Stimulated activated CD8-positive, alpha-beta memory T cell treated with anti-CD3 and anti-CD28 coated beads, Interleukin-7, amount 100 ng/mL, for 1 hour (primary cell): ENCODE measurements at places on chromosomes 5 and 9.

GRCh38 chr5:179825655-179826182, 5.0 kb downstream of the SQSTM1 start:
- no peak for DNase-seq

- no peak for DNase-seq
These were observed 56.3 kb upstream of the SPEF2 start for GRCh38 chr5:35561396-35561795.

DNA sequence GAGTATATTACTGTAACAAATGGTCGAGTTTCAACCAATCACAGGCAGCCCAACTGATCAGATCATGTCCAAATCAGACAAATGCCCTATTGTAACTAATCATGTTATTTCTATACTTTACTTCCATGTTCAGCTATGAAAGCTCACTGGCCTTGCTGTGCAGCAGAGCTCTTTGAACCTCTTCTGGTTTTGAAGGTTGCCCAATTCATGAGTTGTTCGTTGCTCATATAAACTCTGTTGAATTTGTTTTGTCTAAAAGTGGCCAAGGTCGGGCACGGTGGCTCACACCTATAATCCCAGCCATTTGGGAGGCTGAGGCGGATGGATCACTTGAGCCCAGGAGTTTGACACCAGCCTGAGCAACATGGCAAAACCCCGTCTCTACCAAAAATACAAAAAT, 21.6 kb downstream of the PDE6A start:
- no peak for DNase-seq

GRCh38 chr5:102312586-102313370, 16.7 kb upstream of the SLCO4C1 start:
- no peak for DNase-seq

DNA sequence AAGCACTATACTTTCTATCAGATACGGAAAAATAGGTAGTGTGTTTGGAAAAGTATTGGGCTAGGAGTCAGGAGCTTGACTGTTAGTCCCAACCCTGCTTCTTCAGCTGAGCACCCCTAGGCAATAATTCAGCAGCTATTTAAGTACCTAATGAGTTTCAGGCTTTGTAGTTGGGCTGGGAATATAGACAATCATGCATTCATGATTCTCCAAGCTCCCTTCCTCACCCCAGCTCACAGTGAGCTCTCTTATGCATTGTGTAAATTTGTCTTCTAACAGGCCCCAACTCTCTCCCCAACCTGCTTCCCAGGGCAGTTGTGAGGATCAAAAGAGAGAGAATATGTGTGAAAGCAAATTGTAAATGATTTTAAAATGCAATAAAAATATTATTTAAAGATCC, 201.2 kb downstream of the MSX2 start:
- DNase-seq = no peak

DNA sequence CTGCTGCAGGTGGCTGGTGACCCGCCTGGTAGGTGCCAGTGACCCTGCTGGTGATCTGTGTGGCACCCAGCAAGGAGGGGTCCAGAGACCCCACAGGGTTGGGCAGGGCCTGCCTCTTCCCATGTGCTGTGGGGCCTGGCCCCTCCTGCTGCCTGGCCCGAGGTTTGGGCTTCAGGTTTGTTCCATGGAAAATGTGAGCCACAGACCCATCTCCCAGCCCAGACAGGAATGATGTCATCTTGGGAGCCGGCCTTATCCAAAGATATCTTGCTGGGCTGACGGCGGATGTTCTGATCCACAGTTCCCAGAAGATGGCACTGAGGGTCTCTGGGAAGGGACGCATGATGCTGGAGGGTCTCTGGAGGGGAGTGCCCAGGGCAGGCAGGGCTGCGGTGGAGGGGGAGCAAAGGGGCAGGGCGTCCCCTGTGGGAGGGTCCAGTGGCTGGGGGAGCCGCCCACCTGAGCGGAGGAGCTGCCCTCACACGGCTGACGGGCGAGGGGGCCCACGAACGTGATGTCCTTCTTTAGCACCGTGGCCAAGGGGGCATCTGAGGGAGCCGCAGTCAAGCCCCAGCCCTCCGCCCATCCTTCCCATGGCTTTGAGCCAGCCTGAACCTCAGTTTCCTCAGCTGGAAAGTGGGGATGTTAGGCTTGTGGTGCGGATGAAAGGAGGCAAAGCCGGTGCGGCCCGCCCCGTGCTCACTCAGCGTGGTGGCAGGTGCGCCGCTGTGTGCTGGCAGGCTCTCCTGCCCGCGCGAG, 68.1 kb downstream of the COL5A1 start:
- no peak for DNase-seq

DNA sequence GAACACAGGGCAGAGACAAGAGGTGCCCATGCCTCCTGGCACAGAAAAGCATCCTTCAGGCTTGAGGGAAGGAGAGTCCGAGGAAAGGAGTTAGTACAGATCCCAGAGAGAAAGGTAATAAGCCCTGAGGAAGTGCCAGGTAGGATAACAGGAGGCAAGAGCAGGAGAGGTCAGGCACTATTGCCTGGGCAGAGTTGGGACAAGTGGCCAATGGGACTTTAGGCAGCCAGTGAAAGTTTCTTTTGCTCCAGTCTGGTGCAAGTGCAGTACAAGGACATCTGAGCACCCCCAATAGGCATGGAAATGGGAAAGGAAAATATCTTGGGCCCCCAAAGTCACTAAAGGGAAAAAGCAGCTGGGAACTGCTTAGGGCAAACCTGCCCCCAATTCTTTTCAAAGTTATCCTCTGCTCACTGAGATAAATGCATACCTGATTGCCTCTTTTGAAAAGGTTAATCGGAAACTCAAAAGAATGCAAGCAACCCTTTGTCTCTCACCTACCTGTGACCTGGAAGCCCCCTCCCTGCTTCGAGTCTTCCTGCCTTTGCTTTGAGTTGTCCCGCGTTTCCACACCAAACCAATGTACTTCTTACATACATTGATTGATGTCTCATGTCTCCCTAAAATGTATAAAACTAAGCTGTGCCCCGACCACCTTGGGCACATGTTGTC, 46.5 kb downstream of the ELOVL7 start:
- no peak for DNase-seq

DNA sequence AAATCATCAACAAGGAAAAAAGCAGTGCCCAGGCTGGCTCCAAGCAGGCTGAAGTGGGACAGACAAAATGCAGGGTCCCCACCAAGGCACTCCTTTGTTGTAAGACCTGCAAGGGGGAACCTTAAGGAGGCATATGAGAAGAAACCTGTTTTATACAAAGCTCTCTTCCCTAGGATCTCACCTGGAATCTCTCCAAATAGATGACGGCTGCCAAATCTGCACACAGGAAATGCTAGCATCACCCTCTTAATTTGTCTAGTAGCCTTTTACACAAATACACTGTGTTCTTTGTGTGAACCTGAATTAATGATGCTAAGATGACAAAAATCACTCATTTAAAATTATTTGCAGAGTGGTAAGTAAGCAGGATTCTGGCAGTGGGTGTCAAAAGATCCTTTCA, 280.2 kb downstream of the SPOCK1 start:
- no peak for DNase-seq

DNA sequence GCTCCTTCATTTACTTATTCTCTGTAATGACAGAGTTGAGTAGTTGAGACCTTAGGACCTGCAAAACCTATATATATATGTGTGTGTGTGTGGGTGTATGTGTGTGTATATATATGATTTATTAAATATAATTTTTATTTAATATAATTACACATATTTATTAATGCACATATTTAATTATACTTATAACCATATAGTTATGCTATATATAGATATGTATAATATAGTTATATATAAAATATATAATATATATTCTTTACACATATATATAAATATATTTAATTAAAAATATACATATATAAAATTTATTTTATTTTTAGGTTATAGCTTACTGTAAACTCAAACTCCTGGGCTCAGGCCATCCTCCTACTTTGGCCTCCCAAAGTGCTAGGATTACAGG, 23.7 kb downstream of the ACER2 start:
- no peak for DNase-seq

DNA sequence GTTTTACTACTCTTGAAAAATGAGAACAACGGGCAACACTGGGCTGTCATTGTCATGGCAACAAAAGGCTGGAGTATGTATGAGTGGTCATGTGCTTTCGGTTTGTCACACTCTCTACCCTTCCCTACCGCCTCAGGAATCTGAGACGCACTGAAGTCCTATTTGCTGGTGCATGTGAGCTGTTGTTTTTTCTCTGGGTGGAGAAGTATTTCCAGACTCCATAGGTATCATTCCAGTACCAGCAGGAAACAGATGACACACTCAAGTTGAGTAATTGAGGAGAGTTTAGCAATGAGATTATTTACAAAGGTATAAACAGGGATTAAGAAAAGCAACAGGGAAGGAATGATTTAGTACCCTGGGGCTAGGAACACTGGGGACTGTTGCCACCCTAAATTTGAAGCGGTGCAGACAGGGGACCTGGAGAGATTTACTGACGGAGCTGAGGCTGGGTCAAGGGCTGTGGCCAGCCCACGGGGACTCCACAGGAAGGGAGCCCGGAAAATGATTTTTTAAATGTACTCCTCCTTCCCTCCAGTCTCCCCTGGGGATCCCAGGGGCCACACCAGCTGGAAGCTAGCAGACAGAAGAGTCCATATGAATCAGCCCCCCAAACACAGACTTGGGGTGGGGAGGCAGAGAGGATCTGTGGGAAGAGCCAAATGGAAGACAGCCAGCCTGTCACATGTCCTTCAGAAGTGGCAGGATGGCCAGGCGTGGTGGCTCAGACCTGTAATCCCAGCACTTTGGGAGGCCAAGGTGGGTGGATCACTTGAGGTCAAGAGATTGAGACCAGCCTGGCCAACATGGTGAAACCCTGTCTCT, 13.2 kb upstream of the ZBTB43 start:
- DNase-seq = no peak

DNA sequence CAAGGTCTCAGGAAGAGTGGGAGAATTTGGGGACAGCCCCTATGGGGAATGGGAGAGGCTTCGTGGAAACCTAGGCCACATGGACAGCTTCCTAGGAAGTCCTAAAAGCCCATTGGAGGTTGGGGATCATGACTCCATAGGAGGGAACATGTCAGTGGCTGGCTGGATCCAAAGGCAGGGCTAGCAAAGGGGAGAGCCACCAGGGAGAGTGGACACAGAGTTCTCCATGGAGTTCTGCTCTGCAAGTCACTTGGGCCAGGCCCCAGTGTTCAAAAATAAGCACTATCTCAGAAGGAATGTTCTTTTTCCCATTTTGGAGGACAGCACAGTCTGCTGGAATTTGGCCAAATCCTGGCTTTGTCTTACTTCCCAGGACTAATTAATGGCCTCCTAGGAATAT, 140.6 kb upstream of the RAD23B start:
- no peak for DNase-seq

DNA sequence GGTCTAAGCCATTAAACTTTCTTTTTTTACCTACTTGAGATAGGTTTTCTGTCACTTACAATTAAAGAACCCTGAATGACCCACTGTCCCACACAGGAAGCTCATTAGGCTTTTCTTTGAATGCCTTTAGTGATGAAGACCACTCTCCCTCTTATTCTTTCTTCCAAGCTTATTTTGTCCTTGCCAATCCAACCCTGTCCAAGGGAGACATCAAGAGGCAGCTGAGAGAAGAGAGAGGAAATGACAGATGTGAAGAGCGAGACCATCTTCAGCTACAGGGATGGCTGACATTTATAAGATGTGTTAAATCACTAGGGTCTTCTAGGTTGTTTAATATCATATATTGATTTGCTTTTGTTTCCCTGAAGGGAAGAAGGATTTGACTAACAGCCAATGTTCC, 133.5 kb downstream of the FAM114A2 start:
- no peak for DNase-seq

DNA sequence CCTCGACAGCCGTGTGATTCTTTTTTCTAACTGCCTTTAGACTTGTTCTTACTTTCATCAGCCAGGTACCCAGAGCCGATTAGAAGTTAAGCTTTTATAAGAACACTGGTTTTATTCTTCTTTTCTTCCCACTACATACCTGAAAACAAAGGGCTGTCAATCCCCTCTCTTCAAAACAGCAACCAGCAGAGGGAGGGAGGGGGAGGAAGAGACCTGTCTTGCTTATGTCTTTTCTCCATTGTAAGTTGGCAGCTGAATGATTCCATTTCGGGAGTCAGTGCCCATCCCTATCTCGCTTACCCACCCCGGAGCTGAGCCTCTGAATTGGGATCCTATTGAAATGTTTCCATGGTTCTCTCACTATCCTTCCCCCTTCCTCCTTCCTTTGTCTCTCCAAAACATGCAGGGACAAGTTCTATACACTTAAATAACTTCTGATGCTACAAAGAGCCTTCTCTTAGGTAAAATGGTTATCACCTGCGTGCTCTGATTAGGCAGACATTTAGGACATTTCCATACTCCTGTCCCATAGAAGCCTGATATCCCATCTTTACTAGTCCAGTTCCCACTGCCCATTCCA, 83.9 kb upstream of the WWC1 start:
- DNase-seq = no peak

DNA sequence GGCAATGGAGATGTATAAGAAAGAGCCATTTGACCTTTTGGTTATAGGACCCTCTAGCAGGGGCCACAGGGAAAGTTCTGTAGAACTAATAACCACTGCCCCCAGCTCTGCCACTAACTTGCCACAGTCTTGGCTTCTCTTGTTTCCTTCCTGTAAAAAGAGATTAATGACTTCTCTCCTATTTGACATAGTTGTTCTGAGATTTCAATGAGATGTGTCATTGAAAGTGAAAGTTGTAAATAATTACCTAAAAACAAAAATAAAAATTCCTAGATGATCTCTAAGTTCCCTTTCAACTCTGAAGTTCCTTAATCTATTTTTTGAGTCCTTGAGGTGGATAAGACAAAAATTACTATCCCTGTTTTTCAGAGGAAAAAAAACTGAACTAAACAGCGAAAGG, 1.4 kb upstream of the KIF12 start:
- DNase-seq = no peak

- DNase-seq = no peak
These were observed 8.7 kb downstream of the HINT1 start for GRCh38 chr5:131156385-131156784.

DNA sequence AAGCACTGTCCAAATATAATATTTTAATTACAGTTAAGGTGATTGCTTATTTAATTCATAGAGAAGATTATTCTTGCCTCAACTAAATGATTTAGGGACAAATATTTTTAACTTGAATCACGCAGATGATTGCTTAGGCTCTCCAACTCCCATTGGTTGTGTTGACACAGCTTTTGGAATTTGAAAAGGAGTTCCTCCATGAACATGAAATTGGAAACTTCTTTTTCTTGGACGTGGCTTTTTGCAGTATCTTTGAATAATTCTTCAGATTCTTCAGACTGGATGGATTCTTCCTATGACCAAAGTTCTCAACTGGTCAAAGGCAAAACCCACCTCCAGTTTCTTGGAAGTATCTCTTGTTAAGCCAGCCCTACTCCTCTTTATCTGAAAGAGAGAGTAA, 456.4 kb upstream of the KLF4 start:
- no peak for DNase-seq

DNA sequence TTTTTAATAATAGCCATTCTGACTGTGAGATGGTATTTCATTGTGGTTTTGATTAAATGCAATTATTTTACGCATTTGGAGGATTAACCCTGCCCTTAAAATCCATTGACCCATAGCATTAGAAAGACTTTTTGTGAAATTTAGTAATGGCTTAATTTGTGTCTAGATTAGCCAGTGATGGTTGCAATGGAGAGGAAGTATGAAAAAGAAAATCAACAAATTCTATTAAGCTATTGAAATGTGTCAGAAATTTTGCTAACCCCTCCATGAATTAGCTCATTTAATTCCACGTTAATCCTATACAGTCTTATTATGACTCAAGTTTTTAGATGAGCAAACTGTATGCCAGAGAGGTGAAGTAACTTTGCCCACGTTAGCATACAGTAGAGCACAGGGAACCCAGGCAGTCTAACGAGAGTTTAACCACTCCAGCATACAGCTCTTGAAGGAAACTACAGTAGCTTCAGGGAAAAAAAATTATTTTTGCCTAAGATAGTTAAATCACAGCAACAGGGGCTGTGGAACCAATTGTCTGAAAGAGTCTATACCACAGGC, 158.2 kb upstream of the PPP2R2B start:
- no peak for DNase-seq
